ENCODE measurements at places on chromosomes 2 and 18.
A peak's percentile ranks its signal among the peaks of the same experiment; 100 is the strongest.

DNA sequence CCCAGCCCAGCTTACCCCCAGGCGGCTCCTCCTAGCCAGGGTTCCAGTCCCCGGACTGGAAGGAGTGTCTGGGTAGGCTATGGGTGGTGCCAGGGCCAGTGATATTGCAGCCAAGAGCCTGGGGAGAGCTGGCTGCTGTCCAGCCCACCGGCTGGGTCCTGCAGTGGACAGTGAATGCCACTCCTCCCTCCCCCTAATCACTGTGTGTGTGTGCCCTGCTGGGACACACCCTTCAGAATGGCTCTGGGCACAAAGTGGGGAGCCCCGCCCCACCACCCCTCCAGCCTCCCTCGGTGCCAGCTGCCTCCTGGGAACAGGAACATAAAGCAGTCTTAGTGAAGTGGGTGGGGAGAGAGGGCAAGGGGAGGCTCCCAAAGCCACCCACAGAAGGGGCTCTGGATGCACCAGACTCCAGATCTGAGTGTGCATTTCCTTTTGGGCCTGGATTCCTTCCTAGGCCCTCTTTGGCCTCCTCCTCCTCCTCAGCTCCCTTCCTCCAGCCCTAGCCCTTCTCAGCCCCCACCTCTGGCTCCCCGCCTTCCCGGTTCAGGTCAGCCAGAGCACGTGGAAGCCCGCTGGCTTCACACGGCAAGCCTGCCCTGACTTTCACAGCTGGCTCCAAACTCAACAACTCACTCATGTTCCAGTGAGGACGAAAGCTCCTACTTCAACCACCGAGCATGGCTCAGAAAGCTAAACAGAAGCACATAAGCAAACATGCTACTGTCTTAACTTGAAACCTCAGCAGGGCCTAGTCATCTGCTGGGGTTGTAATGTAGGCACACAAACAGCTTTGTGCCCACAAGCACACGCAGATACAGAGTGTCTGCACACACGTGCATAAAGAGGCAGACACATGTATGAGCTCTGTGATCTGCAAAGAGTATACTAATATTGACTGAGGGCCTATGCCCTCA is 209.2 kb upstream of the SMAD2 start:
- DNase-seq = peak; percentile 96

DNA sequence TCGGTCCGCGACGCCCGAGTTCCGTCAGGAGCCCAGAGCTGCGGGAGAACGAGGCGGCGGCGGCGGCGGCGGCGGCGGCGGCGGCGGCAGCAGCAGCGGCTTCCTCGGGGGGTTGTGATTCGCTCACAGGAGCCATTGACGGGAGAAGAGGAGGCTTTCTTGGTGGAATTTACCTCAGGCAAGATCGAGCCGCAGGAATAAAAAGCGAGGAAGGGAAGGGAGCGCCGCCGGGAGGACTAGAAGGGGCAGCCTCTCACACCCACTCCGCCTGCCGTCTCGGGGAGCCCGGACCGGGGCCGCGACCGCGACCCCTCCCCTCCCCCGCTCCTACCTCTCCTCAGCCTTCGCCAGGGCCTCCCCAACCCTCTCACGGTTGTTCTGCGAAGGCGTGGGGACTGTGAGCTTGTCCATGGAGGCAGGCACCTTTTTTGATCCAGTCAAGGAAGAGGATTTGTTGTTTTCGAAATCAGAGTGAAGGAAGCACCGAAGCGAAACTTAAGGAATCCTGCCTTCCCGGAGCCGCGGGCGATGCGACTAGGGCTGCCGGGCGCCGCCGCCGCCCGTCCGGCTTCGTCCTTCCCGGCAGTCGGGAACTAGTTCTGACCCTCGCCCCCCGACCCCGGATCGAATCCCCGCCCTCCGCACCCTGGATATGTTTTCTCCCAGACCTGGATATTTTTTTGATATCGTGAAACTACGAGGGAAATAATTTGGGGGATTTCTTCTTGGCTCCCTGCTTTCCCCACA is 506 bp downstream of the BMPR2 start:
- DNase-seq = peak; percentile 57

GRCh38 chr2:176192351-176192750 is 3.9 kb downstream of the HOXD1 start:
- DNase-seq = no peak

DNA sequence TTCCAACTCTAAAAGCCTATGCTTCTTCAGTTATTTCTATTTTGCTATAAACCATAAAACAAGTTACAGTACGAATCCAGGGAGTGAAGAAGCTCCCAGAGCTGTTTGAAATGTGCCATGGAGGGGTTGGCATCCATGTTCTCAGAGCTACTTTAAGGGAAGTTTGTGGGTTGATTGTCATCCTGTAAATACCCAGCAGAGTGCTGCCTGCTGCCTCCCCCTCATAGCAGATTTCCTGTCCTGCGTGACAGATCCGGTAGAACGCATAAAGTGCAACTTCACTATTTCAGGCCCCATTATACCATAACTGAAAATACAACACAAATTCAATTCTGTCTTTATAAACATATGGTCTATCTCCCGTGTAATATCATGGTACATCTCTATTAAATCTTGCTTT is 114.4 kb downstream of the CTNNA2 start:
- no peak for DNase-seq

DNA sequence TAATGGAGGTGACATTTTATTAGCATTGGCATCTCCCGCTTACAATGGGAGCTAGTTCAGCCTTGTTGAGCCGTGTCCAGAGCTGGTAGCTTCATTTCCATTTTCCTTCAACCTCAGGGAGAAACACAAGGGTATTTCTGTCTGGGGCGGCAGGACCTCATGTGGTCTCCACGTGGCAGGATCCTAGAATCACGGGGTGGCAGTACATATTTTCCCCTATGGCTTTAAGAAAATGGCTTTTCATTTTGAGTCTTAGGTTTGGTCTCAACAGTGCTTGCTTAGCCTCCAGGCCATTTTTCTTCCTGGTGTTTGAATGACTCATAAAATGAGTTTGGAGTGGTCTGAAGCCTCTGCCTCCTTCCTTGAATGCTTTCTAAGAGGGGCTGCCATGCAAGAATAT is 20.3 kb downstream of the CABLES1 start:
- no peak for DNase-seq

DNA sequence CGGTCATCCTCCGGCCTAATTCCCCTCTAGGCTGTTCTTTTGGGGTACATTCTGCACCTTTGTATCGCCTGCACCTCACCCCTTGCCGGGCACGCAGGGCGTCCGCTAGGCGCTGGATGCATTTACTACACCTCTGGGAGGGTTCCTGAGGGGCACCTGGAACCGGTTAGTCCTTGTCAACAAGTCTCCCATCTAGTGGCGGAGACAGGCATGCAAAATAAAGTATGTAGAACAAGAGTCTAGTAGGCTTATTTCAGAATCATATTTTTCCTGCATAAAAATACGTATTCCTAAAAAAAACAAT is 705 bp upstream of the TEX261 start:
- peak; percentile 79 for DNase-seq

DNA sequence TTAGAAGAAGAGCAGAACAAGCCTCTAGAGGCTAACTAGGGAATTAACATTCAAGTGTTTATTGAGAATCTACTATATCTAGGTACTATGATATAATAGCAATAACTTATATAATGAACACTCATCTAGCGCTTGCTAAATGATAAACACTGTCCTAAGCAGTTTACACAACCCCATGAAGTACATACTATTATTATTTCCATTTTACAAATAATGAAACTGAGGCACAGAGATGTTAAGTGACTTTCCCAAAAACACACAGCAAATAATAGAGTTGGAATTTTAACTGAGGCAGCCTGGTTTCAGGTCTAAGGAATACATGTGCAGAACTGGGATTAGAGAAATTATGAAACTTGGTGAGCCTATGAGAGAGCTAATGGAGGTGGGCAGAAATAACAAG is 893.4 kb downstream of the CPS1 start:
- DNase-seq = no peak

GRCh38 chr2:135728064-135728743 is 13.5 kb upstream of the UBXN4 start:
- DNase-seq = no peak

GRCh38 chr18:41162191-41162590 is 792.8 kb upstream of the PIK3C3 start:
- DNase-seq = no peak

DNA sequence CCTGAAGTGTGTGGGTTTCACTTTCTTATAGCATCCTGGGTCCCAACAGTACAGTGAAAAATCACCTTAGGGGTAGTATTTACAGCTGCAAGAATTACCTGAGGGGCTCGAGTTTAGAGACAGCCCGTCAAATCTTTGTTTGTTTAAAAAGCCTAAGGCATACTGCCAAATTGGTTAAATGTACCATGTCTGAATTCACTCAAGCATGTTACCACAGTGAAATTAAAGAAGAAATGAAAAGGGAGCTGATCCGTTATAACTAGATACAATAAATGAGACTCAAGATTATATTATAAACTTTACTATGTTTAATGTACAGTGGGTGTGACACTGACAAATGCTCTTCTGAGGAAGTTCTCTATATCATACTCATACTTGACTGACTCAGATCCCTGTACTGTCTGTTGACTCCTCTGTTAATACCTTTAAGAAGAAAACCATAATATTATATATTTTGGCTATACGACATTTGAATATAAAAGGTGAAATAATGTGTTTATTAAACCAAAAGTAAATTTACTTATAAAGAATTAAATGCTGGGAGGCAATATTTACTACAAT is 107.3 kb downstream of the TMEFF2 start:
- DNase-seq = peak; percentile 67

DNA sequence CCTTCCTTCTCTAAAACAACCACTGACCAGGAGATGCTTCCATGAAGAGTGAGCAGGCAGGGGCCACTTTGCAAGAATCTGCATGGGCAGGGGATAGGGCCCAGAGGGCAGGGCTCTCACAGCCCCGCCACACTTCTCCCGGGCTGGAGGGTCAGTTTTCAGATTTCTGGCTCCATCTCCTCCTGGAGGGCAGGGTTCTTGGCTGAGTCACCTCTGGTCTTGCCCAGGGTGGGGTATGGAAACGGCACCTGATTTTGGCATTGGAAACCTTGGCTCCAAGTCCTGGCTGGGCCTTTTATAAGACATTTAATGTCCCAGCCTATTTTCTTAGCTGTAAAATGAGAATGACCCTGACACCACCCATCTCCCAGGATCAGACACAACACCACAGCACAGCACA is 27.6 kb upstream of the ASPRV1 start:
- DNase-seq = no peak

All from NCI-H345 (cell line).